ENCODE measurements at places on chromosomes 7 and 10. TPM values are rescaled to one million over a fixed set of nuclear protein-coding genes. Genes with fewer than 3 reads are reported as not detected.

- peak; percentile 94 for DNase-seq
These were observed 40.2 kb upstream of the ZNF518A start for GRCh38 chr10:96089670-96090462.

- no peak for DNase-seq
These were observed 268.6 kb upstream of the TCERG1L start for GRCh38 chr10:131580076-131580652.

DNA sequence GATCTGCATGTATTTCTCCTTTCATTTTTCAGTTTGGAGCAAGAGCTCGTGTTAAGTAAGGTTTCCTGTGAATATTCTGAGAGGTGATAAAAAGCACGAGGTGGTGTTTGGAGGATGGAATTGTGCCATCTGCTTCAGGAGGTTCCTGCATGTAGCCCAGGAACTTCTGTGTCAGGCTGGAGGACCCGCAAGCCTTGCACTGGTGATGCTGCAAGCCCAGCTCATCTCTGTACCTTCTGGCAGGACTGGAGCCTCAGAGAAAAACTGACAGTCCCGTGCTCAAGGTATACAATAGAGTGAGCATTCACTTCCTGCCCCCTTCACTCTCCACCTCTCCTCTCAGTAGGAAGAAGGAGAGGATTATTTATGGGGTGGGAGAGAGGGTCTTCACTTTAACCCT is 240.7 kb upstream of the CCDC6 start:
- no peak for DNase-seq

Gene MINDY4
- total RNA-seq: 0.32 TPM

- DNase-seq: no peak
These were observed 113.9 kb downstream of the ETV1 start for GRCh38 chr7:13875496-13876074.

Gene GFRA1
- total RNA-seq: 0.20 TPM

DNA sequence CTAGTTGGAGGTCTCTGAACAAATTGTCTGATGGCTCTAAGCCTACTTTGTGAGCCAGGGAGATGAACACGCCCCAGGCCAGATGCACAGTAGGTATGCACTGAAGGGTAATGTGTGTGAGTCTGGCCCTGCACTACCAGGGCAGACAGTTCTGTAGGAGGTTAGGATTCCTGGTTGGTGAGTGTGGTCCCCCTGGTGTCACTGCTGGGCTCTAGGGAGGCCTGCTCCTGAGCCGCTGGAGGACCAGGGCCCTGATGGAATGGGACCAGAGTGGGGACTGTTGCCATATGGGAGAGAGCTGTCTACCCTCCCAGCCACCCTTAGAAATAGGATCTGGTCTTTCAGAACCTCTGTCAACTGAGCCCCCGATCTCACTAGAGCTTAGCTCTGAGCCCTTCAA is 42.0 kb downstream of the CDH23 start:
- no peak for DNase-seq

DNA sequence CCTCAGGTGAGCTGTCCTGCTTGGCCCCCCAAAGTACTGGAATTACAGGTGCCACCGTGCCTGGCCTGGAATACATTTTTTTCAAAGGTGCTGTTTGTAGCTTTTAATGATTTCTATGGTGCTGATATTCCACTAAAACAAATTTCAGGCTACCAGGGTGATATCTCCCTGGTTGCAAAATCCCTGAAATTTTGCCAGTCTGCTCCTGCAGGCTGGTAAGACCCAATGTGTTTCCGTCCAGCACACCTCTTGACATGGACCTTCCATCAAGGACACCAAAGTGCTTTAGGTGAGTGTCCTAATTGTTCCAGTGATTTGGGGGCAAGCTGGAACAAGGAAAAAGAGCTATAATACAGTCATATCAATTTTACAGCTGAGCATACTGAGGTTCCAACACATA is 69.8 kb upstream of the KMT2C start:
- no peak for DNase-seq
